ENCODE measurements at places on chromosomes 13 and 19. TPM values are rescaled to one million over a fixed set of nuclear protein-coding genes. Genes with fewer than 3 reads are reported as not detected.

Gene POGLUT2
- polyA plus RNA-seq = 15.4 TPM

GRCh38 chr19:13778847-13779246 lies 4.6 kb downstream of the C19orf53 start:
- no peak for DNase-seq

GRCh38 chr13:107057028-107057631 lies 489.2 kb upstream of the ARGLU1 start:
- DNase-seq = no peak

DNA sequence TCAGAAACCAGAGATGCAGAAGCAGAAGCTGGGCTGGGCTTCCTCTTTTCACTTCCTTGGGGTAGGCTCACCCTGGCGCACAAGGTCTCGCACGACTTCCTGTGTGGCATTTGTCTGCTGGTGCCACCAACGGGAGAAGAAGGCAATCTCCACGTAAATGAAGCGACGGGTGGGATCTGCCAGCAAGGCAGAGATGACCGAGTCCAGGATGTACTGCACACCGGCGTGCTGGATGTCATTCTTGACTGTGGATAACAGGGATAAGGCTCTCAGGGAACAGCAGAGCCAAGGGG lies 1.3 kb downstream of the MAN2B1 start:
- DNase-seq = no peak
